SK-MEL-5 (cell line): ENCODE measurements at places on chromosomes 4 and X.

DNA sequence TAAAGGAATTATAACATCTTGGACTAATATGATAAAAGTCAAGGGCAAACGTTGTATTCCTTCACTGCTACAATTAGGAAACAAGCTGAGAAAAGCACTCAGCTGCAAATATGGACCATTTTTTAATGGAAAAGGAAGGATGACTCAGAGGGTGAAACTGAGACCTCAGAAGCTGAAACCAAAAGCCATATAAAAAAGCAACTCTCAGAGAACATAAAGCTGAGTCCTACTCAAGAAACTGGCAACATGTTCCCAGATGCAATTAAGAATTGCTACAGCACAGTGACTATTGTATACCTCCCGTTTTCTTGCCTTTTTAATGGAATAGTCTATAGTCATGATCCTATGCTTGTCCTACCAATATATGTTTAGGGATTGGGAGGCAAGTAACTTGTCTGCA lies 1106.4 kb upstream of the INTU start:
- DNase-seq, result no peak

GRCh38 chr4:62324215-62324614 lies 1124.1 kb downstream of the ADGRL3 start:
- DNase-seq, result no peak

- DNase-seq, result no peak
Measured at GRCh38 chr4:38193236-38193863, 233.2 kb downstream of the PTTG2 start.

- no peak for DNase-seq
Measured at GRCh38 chrX:70089604-70090297, 27.5 kb downstream of the OTUD6A start.

DNA sequence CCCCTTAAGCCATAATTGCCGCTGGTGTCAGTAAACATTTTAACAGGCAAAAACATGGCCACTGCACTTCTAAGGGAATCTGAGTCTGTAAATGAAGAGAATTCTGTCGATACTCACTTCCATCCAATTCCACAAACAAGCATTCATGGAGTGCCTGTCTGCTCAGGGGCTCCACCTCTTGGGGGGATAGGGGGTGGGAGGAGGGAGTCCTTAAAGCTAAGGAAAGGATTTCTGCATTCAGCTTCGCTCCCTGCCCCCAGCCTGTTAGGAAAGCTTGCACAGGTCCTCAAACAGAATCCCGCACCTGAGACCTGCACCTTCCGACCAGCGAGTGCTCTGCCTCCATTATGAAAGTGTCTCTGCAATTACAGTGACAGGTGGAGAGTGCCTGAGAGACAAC lies 130.2 kb upstream of the KIT start:
- no peak for DNase-seq

GRCh38 chr4:168387091-168387490 lies 68.5 kb upstream of the DDX60 start:
- no peak for DNase-seq

DNA sequence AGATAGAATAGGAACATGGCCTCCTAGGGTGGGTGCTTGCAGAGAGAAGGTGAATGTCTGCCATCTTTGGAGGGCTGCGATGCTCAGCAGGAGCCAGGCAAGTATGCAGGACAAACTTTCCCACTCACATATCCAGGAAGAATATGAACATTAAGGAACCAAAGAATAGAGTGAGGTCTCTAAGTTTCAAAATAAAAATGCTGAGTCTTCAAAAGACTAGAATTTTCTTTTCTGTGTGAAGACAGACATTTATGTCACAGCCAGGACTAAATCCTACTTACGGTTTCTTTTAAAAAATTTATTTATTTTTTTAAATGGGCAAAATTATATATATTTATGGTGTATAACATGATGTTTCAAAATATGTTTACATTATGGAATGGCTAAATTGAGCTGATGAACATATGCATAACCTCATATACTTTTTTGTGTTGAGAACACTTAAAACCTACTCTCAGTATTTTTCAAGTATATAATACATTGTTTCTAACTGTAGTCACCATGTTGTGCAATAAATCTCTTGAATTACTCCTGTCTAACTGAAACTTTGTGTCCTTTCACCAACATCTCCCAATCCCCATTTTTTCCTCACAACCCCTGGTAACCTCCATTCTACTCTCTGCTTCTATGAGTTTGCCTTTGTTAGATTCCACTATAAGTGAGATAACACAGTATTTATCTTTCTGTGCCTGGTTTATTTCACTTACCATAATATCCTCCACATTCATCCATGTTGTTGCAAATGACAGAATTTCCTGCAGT lies 177.8 kb upstream of the HAND2 start:
- no peak for DNase-seq

DNA sequence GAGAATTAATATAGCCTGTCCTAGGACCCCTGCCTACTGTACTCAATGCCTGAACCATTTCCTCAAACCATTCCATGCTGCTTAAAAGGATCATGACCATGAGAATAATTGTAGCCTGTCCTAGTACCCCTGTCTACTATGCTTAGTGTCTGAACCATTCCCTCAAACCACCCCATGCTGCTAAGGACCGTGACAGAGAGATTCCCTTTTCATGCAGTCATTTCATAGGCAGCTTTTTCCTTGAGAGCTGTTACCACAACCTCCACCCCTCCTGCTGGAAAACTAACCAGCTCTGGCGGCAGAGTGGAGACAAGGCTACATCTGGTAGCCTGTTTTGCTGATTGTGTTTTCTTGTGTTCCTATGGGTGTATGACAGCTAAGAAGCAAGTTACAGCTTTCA lies 174.9 kb upstream of the SMARCAD1 start:
- peak; percentile 13 for DNase-seq

DNA sequence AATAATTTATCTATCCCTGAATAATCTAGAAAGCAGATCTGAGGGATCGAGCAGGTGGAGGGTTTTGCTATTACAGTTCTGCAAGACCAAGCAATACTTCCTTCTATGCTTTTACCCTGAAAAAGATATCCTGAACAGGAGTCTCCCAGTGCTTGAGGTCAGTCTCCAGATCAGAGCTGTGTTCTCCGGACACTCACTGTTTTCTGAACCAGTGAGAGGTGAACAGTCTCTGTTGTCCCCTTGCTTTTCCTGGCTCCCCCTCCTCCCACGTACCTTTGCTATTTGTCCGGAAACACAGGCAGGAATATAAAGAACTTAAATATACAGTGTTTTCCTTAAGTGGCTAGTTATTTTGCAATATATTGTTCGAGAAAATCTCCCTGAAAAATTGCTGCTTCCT lies 116.6 kb downstream of the ATXN3L start:
- no peak for DNase-seq

DNA sequence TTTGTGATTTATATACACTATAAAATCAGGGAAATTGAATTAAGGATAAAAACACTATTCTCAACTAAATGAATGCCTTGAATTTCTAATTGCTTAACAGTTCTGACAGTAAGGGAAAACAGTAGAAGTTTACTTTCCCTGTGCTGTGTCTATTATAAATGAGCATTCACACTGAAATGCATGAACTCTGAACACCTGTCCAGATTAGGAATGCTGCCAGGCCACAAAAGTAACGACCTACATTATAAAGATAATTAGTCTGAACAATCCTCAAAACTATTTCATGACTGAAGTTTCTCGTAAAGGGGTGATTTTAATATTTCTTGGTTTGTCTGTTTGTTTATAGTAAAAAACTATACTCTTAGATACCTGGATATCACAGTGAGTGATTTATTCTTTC lies 2.0 kb downstream of the NDST3 start:
- no peak for DNase-seq

GRCh38 chr4:156378033-156378665 lies 424.5 kb upstream of the CTSO start:
- DNase-seq, result peak; percentile 44

DNA sequence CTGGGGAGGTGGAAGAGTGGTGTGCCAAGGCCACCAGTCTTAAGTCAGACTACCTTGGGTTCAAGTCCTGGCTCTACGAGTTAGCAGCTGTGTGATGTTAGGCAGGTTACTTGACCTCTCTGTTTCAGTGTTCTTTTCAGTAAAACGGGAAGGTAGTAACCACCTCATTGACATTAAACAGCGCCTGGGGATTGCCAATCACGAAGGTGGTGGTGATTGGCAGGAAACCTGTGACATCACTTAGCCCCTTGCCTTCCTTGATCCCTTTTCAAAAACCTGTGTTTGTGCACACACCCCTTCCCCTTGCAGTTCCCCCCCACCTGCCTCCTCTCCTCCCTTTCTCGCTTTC lies 7.6 kb downstream of the KLF3 start:
- DNase-seq, result no peak

DNA sequence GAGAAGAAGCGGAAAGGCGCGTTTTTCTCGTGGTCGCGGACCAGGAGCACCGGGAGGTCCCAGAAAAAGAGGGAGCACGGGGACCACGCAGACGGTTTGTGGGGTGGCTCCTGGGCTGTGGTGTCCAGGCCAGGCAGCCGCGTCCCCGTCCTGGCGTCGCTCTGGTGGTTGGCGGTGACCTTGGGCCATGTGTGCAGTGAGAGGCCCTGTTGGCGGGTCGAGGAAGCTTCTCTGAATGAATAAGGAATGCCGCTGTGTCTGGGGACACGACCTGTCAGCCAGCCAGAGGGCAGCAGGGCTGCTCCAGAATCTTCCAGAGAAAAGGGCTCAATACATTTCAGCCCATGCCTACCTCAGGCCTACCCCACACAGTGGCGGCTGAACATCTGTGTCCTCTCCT lies 24.3 kb upstream of the HGFAC start:
- DNase-seq, result no peak

DNA sequence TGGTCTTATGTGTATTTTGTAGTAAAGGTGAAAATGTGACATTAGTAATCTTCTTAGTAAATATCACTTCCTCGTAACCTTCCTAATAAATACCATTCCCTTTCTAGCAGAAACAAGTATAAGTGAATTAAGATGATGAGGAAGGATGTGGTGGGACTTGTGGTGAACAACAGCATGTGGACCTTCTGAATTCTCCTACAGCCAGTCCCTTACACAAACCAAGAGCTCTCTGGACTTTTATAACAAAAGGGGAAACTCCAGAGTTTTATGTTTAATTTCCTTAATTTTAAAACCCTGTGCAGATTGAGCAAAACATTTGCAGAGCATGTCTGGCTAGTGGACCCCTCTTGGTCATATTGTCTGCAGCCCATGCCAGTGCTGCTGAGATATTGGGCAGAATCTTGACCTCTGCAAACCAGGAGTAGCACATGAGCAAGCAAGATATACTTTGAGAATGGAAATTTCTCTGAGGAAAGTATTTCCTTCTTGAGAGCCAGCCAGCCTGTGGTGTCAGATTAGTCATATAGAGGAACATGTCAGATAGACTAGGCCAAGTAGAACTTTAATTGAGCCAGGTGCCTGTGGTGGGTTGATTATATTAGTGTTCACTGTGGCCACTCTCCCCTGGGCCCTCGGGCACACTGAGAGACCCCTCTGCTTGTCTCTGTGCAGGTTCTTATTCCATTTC lies 328.2 kb downstream of the DKK2 start:
- DNase-seq, result no peak

GRCh38 chr4:77433418-77433733 lies 172.2 kb upstream of the CXCL13 start:
- peak; percentile 81 for DNase-seq

DNA sequence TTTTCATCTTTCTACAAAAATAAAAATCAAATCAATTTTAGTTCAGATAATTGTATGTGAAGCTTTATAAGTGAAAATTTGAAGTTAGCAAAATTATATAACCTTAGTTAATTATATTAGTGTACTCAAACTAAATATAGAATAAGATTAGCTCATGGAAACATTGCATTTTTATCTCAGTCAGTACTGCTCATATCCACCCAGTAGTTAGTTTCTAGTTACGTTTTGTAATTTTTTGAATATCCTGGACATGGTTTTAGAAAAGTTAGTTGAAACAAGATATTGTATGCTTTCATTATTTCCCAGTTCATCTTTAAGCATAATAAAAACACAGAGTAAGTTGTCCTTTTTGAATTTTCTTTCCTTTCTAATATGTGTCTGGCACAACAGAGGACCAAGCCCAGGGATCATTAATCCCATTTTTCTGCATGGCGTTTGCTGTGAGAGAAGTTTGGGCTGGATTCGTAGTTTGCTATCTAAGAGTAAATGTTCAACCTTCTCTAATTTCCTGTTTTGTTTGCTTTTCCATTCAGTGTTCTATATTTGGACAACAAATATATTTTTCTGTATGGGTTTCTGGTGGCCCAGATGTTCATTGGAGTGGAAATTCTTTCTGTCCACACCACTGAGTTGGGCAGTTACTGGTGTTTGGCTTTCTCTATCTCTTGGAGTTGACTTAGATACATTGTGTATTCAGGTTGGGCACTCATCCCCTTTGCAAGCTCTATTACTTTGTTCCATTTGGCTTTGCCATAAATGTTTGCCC lies 12.1 kb downstream of the TBL1X start:
- DNase-seq, result no peak

DNA sequence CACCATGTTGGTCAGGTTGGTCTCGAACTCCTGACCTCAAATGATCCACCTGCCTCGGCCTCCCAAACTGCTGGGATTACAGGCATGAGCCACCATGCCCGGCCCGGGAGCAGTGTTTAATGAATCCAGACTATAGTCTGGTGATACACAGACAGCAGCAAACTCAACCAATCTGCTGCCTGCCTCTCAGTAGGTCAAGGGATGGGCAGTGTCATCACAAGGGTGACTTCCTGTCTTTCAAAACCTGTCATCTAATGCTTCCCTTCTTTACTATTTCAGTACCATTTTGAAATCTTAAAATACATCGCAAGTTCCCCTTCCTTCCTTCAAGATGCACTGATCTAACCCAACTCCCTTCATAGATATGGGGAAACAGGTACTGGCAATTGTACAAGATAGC lies 8.4 kb downstream of the RPL39 start:
- no peak for DNase-seq

DNA sequence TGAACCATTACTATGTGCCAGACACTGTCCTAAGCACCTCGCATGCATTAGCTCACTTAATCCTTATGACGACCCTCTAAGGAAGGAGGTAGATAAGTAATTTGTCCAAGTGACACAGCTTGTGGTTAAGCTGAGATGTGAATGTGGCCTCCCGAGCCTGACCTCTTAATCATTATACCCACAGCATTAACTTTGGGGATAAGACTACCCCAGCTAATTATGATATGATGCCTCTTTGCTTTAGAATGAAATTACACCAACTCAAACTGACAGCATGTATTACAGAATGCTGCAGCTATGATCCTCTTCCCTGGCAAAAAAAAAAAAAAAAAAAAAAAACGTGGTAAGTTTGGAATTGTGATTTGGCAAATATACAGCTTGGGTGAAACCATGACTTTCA lies 53.5 kb downstream of the APBB2 start:
- DNase-seq, result no peak

GRCh38 chrX:16141422-16142245 lies 18.3 kb downstream of the GRPR start:
- no peak for DNase-seq

- no peak for DNase-seq
Measured at GRCh38 chrX:148784856-148785255, 284.4 kb downstream of the AFF2 start.
